Stimulated activated CD4-positive, alpha-beta T cell treated with anti-CD3 and anti-CD28 coated beads, Interleukin-1b, Interleukin-23, amount 100 ng/mL, for 48 hours (primary cell): ENCODE measurements at places on chromosomes 1 and 21.
A peak's percentile ranks its signal among the peaks of the same experiment; 100 is the strongest.

- no peak for DNase-seq
These were observed 674.5 kb upstream of the CXADR start for GRCh38 chr21:16838331-16838730.

DNA sequence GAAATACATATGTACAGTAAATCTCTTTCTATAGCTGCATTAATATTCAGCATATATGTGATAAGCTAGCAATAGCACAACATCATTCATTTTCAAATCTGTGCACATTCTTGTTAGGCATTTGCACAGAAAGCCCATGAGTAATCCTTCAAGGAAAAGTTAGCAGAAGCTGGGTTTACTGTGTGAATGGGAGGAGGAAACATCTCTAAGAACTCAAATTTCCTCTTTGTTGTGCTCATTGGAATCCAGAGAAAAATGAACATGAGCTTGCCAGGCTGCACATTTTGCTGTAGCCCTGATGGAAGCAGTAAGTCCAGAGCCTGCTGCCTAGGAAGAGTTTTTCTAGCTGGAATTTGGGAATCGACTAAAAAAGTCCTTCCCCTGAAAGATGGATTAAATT, 214.2 kb upstream of the FOXD3 start:
- no peak for DNase-seq

DNA sequence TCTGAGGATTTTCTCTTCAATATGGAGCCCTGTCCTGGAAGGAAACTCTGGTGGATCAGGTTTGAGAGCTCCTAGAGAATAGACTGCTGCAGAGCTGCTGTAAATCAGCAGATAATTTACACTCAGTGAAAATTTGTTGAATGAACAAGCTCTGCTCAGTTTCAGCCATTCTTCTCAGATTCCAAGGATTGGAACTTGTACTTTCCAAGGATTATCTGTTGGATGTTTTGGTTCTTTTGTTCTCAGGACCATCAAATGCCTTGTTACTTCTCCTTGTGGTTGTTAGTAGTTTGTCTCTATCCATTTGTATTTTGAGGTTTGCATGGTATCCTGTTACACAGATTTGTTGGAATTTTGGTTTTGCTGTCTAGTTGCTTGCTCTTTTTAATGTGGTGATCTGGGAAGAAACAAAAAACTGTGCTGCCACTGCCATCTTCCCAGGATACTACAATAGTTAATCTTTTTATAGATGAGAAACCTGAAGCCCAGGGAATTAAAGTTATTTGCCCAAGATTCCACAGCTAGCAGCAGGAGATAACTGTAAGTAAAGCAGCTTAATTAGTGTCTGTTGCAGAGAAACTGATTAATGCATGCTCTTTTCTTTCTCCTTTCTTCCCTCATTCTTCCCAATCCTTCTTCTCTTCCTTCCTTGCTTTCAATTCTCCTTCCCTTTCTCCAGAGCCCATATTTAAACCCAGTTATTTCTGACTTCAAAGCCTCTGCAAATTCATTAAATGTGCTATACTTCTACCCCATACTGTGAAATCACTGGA, 21.7 kb upstream of the KIFAP3 start:
- DNase-seq: no peak

DNA sequence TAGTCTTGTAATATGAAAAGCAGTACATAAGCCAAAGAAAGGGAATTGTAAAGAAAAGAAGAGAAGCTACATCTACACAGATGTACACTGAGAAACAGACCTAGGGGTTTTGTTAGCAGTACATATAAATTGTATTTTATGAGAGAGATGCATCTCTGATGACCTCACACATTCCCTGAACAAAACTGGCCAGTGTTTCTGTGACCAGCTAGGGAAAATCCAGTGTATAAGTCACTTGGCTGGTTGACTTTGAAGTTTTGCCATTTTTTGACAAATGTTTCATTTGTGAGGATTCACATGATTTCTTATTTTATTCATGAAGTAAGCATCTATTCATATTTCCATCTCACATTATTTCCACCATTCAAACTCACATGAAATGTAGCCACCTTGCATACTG, 28.3 kb upstream of the DYNLT5 start:
- DNase-seq: no peak

- DNase-seq: no peak
These were observed 68.6 kb downstream of the KAZN start for GRCh38 chr1:14666962-14667650.

GRCh38 chr1:72438270-72438669, 155.9 kb upstream of the NEGR1 start:
- no peak for DNase-seq

- no peak for DNase-seq
These were observed 176.6 kb upstream of the PBX1 start for GRCh38 chr1:164382384-164382783.

DNA sequence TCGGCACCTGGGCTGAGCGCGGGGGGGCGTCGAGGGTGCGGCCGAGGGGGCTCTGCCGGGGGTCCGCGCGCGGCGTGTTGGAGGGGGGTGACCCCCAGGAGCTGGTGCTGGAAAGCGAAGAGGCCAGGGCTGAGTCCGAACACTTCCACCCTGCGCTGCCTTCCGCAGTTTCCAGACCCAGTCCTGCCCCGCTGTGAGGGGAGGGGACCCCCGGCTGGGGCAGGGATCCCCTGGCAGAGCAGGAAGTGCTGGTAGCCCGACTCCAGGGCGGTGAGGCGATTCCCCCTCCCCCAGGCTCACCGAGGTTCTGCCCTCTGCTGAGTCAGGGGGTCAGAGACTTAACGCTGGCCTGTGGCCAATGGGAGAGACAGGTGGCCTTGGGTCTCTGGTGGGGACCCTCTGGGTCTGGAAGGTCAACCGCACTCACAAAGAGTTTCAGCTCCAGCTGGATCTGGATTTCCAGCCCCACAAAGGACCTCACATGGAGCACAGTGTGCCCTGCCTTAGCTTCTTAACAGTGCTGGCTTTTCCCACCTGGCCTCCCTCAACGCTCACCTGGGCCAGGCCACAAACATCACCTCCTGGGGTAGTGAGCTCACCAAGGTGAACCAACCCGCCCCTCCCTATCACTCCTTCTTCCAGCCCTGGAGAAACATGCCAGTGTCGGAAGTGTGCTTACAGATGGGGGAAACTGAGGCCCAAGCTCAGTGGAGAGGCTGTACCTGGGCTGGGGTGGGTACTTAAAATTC, 39.8 kb upstream of the SYNC start:
- DNase-seq: no peak

DNA sequence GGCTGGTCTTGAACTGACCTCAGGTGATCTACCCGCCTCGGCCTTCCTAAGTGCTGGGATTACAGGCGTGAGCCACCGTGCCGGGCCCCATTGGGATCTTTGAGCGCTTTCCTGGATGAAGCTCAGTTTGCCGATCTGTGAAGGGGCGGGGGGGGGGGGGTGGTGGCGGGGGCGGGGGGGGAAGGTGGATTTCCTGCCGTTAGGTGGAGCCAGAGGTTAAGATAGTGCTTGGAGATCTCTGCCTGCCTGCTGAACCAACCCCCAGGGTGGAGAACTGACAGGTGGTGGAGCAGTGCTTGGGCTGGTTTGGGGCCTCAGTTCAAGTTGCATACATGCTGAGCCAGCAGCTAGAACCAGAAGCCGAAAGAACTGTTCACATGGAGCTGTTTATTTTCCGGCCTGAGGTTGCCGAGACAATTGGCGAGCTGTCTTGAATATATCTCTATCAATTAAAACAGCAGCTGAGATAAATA, 1.7 kb downstream of the TMCC2 start:
- DNase-seq: peak; percentile 81

DNA sequence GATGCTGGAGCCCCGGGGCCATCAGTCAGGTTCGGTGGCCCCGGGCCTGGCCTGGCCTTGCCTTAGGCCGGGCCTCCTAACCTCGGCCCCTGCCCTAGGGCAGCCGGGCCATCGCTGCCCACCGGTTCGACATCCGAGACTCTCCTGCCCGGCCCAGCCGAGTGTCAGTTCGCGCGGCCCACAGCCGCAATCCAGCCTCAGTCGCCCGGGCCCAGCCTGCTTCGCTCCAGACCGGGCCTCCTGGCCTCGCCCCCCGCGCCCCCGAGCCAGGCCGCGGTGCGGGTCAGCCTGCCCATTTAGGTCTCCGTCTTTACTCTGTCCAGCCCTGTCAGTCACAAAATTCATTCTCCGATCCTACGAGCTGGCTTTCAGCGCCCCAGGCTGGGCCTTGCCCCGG, 777 bp downstream of the LRRC41 start:
- DNase-seq: peak; percentile 16

DNA sequence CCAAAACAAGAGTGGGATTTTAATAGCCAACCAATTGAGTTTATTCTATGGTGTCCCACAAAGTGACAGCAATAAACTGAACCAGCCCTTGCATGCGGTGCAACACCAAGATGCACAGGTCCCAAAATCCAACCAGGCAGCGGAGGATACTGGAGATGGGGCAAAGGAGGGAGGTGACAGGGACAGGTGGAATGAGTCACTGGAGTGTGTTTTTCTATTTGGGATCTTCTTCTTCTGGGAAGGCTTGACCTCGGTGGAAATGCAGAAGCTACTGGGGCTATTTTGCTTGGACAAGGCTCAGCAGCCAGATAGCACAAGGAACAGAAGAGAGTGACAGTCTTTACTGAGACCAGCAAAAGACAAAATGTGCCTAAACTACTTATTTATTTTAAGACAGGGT, 97.5 kb downstream of the PLXNA2 start:
- no peak for DNase-seq

DNA sequence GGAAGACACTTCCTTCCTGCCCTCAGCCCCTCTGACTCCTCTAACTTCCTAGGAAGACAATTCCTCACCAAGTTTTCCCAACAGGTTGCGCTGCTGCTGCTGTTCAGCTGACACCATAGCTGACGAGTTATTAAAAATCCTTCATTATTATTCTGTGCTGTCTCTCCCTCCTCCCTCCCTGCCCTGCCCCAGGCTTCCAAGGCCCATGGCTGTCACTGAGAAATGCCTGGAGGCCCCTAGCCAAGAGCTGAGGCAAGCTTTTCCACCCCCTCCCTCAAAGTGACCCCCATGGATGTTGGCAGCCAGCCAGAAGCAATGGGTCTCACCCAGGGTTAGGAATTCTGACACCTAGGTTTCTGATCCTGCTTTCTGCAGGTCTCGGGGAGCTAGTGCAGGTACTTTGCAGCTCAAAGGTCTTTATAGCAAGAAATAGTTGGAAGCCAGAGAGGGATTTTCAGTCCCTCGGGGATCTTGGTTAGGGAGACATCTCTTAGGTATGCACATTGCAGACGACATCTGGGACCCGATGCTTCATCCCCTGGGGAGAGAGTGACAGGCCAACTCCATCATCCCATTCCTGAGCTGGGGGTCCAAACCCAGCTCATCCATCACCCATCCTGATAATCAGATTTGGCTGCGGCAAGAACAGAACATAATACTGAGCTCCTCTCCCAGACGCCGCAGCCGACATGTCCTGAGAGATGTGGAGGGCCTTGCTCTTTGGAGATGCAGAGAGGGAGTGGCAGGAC, 65.0 kb downstream of the KIRREL1 start:
- no peak for DNase-seq

GRCh38 chr1:2033165-2033564, 14.0 kb downstream of the GABRD start:
- DNase-seq: no peak

GRCh38 chr1:73009938-73010337, 727.6 kb upstream of the NEGR1 start:
- DNase-seq: no peak

- DNase-seq: no peak
These were observed 13.6 kb upstream of the TARS2 start for GRCh38 chr1:150473659-150474058.

DNA sequence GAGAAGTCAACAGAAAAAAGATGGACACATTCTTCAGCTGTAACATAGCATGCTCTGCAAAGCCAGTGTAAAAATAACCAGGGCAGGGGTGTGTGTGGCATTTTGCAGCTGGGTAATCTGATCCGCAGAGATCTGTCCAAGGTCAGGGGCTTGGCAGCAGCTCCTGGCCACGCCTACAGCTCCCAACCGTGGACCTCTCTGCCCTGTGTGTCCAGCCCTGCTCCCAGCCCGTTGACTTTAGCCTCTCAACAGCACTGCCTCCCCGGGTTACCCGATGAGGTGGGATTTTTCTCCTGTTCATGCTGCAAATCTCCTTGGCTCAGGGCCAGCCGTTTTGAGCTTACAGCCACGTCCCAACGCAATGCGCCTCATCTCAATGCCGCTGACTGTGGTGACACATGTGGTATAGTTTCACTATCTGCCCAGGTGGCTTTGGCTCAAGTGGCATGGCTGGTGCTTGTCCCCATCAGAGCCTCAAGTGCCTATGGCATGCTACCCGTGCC, 68.1 kb downstream of the VWA5B1 start:
- no peak for DNase-seq

- no peak for DNase-seq
These were observed 5.1 kb downstream of the TMEM51 start for GRCh38 chr1:15158506-15159165.

DNA sequence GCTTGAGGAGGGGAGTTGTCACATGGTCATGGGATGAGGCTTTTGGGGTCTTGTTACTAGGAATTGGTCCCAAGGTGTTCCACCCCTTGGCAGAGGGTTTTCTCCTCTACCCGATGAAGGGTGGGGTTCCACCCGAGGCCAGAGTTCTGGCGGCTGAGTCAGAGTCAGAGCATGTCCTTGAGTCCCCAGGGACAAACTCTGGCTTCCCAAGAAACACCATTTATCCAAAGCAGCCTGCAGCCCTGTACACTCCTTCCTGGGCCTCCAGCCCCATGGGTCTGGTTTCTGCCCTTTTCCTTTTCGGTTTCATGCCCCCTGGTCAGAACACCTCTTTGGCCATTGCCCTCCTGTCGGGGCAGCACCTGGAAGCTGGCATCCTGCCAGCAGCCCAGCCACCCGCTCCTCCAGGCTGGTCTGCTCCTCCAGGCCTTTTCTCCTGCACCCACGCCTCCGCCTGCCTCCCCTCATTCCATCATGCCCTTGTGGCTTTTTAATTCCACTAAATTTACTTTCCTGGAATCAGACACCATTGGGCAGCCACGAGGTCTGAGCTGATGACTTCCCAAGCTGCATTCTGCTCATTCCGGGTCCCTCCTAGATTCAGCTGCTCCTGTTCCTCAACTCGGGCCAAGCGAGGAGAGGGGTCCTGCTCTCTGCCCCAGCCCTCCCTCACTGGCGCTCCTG, 301.7 kb upstream of the VAMP3 start:
- no peak for DNase-seq

- DNase-seq: no peak
These were observed 16.8 kb downstream of the SLAMF8 start for GRCh38 chr1:159843459-159843858.

GRCh38 chr1:198775606-198776005, 136.8 kb downstream of the PTPRC start:
- no peak for DNase-seq

DNA sequence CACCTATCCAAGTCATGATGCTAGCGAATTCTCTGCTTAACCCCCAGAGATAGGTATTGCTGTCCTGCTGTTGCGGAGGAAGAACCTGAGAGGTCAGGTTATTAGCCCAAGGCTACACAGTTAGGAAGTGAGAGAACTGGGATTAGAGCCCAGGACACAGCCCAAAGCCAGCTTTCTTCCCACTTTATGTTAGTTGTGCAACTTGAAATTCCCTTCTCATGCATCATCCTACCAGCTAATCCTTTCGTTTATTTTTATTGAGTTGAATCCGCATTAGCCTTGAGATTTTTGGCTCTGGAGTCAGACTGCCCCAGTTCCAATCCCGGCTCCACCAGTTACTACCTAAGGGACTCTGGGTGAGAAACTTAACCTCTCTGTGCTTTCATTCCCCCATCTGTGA, 65.4 kb downstream of the PLEKHA6 start:
- DNase-seq: no peak

GRCh38 chr1:206769304-206769731, 1.3 kb upstream of the IL19 start:
- DNase-seq: peak; percentile 78

GRCh38 chr21:26732432-26733221, 112.6 kb downstream of the ADAMTS1 start:
- DNase-seq: peak; percentile 5

GRCh38 chr21:28336314-28336713, 656.4 kb downstream of the LTN1 start:
- DNase-seq: no peak
